A549 (cell line): ENCODE measurements at places on chromosomes 3 and 15.

DNA sequence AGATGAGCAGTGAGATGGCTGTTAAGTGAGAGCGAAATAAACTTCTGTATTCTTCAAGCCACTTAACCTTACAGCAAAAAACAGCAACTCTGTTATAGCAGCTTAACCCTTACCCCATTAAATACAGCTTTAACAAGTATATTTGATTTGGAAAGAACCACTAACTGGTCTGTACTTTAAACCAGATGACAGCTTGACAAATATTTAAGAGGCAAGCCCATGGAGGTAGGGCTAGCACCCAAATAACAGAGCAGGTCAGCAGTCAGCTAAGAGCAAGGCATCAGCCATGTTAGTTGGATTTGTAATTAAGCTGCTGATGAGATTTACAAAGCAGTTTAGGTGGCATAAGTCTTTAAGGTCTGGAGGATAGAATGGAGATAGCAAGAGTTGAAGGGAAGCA is 3.5 kb downstream of the LZTFL1 start:
- no peak for DNase-seq

DNA sequence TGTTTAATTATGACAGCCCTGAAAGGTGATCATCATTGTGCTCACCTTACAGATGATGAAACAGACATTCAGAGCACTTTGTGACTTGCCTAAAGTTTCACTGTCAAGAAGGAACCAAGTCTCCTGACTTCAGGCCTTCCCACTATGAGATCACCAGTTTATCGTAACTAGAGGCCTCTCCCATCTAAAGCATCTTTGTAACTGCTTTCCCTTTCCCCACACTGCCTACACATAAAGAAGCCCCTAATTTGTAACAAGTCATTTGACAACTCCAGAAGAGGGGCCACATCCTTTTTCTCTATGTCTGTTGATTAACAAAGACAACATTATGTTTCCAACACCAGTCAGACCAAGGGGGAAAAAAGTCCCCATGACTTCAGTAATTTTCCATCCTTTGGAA is 1.1 kb downstream of the KLHL6 start:
- no peak for DNase-seq

DNA sequence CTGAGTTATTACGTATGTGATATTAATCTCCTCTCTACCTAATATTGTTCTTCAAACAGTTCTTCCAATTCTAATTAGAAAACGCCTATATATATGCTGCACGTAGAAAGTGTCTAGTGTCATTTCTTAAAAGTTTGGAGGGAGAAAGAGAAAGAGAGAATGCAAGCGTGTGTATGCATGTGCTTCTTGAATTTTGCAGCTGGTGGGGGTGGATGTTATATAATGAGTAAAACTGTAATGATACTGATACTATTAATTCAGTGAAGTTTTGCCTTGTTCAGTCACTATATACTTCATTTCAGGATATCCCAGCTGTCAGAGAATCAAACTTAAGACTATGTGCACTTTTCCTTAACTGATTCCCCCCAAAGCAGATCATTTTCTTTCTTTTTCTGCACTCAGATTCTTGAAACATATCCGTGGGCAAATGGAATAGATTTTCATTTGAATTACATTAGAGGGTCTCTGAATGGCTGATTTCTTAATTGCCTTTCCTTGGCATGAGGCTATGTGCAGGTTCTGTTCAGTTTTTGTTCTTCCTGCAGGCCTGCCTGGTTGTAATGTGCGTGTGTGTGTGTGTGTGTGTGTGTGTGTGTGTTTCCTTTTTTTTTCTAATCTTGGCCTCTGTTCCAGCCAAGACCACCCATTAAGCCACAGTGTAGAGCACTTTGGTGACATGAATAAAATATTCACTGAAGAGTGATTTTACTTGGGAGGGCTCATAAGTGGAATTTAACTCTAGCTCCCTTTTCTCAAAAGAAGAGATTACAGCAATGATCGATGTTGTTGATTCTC is 617.5 kb downstream of the RBMS3 start:
- DNase-seq = no peak

DNA sequence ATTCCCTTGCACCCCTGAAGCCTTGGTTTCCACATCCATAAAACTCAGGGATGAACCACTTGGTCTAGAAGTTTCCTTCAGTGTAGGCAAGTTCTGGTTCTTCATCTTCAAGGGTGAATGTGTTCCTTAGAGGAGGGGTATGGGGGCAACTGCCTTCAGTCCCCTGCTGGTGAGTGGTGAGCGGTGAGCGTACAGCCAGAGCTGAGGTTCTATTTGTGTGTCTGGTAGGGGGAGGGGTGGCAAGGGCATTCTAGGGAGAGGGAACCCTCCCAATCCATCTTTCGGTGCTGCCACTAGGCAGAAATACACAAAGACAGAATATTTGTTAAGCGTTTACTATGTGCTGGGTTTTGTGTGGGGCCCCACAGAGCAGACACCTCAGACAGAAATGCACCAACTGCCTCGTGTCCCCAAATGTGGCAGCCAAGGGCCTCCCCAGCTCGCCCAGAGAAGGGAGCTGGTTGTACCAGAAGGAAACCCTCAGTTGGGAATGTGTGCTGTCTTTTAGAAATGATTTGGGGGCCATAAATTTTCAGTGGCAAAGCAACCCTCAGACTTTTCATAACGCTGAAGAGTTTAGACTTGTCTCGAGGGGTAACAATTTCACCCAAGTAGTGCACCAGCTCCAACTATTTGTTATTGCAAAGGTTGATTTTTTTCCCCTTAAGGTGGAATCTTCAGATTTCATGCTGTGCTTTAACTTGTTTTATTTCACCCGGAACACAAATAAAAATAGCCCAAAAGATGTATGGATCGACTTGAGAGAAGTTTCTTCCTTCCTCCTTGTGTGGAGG is 137.6 kb downstream of the FBLN2 start:
- no peak for DNase-seq

DNA sequence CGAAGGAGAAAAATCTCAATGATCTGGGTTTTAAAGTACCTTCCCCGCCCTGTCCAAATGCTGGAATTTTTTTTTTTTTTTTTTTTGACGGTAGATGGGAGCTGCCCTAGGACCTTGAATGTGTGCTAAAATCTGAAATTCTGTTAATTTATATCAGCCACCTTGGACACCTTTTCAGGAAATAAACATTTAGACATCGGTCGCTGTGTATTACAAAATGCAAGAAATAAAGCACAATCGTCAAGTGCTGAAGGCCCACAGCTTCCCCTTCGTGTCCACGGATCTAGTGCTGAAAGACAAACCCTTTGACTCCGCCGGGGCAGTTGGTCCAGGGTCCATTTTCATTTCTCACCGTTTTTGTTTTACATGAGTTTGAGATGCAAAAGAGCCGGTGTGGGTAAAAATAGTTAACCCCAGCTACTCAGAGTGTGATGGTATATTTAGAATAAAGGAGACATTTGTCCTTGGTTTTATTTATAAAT is 90.2 kb upstream of the CHD2 start:
- peak; percentile 65 for DNase-seq

DNA sequence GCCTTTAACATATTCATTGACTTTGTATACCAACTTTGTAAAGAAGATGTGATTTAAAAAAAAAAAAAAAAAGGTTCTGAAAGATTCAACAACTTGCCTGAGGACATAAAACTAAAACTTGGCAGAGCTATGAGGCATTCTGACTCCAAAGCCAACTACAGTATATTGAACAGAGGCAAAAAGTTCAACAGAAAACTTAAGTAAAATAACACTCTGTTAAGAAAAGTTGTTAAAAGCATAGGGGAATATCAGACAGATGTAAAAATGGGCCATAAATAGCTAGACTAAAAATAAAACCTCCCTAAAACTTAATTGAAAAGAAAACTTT is 23.4 kb downstream of the GOLIM4 start:
- DNase-seq = no peak

GRCh38 chr3:42192334-42193200 is 73.4 kb downstream of the CCK start:
- DNase-seq = no peak

- DNase-seq = no peak
Observed at GRCh38 chr15:60887139-60887538, 342.0 kb downstream of the RORA start.

- no peak for DNase-seq
Observed at GRCh38 chr3:126078866-126079265, 5.1 kb downstream of the SLC41A3 start.

DNA sequence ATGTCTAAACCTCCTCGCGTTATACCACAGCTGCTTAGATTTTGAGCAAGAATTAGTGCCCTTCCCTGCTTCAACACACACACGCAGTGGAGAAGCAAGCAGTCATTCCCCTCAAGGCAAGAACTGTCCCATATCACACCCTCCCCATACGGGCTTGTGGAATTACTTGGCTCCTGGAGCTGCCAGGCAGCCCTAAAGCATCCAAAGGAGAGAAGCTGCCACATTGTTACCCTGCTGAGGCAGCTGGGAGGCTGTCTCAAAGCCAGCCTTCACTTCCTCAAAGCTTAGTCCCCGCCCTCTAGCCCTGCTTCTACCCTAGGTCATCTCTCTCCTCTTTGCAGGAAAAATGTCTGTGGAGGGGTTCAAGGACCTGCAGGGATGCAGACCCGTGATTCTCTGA is 153.4 kb downstream of the RORA start:
- no peak for DNase-seq

GRCh38 chr3:87287011-87287410 is 10.6 kb upstream of the POU1F1 start:
- no peak for DNase-seq

DNA sequence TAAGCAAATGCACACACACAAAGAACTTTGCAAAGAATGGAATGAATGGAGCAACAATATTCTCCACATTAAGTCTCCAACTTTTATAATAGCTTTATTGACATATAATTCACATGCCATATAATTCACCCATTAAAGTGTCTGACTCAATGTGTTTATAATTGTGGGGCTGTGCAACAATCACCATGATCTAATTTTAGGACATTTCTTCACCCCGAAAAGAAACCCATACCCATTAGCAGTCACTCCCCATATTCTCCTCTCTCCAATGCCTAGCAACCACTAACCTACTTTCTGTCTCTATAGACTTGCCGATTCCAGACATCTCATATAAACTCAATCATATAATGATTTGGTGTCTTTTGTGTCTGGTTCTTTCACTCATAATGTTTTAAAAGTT is 22.6 kb downstream of the VGLL4 start:
- no peak for DNase-seq

- no peak for DNase-seq
Observed at GRCh38 chr3:190036631-190037030, 84.1 kb downstream of the P3H2 start.

- no peak for DNase-seq
Observed at GRCh38 chr15:92033314-92033713, 179.8 kb downstream of the SLCO3A1 start.

DNA sequence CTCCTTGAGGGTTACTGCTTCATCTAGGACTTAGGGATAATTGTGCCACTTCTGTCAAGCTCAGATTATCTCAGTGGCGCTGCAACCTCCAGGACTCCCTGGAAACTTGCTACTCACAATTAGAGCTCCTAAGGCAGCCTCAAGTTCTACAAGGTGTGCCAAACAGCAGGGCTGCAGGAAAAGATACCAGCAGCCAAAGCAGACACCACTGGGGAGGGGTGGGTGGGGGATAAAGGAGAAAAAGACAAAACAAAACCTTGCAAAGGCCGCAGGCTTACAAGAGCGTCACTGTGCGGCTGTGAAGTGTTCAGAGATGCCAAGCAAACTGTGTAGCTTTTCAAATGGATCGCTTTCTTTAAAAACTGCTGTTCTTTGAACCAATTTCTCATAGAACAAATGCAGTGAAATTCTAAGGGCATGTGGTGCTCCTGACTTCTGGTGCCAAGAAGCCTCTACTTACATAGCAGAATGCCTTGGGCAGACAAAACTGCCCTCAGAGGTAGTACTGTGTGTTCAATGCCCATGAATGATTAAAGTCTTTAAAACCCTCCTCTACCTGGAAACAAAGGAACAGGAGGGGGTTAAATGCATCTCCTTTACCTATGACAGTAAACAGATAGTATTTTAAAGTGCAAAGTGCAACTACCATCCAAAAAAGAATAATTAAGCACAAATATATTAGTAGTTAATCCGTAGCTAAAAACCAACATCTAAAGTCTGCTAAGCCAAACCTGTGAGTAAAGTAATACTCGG is 353.4 kb downstream of the FOXP1 start:
- no peak for DNase-seq

DNA sequence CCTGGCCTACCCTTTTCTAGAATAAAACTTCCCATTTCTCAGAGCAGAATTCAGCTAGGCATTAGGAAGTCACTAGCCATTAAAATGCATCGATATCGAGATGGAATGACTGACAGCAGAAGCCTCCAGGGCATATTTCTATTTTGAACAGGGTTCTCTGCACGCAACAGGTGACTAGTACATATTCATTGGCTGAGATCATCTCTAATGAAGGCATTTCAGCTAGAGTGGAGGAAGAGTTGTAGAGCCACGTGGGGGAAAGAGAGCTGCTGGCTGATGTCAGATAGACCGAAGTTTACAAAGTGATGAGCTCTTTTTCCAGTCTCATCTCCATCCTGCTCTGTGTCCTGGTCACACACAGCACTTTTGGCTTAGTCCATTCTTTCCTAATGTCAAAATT is 7.5 kb downstream of the TMEM40 start:
- no peak for DNase-seq

GRCh38 chr3:48851407-48851806 is 3.7 kb upstream of the PRKAR2A start:
- no peak for DNase-seq

DNA sequence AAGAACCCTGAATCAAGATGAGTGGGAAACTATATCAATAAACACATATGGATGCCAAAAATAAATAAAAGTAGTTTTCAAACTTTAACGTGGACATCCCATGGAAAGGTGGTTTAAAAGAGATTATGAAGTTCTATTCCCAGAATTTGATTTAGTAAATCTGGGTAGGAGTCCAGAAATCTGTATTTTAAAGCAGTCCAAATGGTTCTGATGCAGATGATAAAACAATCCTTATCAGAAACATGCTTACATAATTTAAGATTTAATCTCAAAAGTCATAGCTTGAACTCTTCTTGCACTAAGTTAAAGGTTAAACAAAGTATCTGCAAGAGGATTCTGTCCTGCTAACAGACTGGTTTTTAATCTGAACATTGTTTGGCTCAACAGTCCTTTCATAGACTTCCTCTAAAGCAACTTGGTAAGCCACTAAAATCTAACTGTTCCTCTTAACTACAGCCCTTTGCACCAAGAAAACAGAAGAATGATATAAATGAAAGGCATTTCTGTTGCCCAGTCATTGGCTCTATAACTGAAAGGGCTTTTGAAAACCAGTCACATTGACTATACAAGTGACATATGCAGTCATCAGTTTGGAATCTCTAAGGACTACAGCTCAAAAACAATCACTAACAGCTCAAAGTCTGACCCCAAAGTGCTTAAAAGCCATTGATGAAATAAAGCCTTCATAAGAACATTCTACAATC is 23.4 kb upstream of the MAP4 start:
- peak; percentile 48 for DNase-seq
